Fibroblast of mammary gland (primary cell): ENCODE measurements at places on chromosomes 1 and 21.
A peak's percentile ranks its signal among the peaks of the same experiment; 100 is the strongest.

- DNase-seq = no peak
These were observed 24.4 kb upstream of the GNG4 start for GRCh38 chr1:235673981-235674380.

- DNase-seq = no peak
These were observed 428.1 kb downstream of the PRDM2 start for GRCh38 chr1:14128096-14128495.

GRCh38 chr1:43510621-43511020, 20.1 kb upstream of the PTPRF start:
- no peak for DNase-seq

GRCh38 chr1:52444463-52444862, 40.1 kb downstream of the PRPF38A start:
- DNase-seq = no peak

DNA sequence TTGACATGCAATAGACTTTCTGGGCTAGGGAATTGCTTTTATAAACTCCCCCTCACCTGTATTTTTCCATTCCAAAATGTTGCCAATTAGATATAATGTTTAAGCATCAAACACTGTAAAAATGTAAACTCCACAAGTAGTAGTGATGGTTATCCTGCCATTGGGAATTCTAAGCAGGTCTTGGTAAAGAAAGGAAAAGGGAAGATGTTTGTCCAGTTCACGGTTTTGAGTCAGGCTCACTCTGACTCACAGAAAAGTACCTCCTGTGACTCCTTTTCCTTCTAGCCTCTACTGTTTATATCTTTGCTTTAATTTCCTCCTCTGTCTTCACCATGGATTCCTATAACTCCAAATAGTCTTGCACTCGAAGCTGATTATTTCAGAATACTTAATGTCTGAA, 19.0 kb upstream of the PTPN14 start:
- peak; percentile 82 for DNase-seq

DNA sequence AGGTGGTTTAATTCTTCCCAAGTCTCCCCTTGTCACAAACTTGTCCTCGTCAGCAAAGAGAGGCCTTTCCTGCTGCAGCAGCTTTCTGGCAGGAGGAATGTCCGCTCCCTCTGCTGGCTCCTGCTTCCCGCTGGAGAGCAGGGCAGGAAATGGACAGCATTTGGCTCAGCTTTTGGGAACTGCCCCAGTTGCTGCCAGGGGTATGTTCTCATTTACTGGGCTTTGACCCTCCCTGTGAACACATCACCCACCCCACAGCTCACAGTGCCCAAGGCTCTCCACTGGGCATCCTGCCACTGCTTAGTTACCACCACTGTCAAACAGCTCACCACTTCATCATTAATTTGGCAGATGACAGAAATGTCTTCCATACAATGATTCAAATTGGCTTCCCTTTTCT, 75.4 kb downstream of the MRPL37 start:
- DNase-seq = peak; percentile 72

GRCh38 chr1:39216771-39217170, 12.3 kb downstream of the MACF1 start:
- DNase-seq = no peak

DNA sequence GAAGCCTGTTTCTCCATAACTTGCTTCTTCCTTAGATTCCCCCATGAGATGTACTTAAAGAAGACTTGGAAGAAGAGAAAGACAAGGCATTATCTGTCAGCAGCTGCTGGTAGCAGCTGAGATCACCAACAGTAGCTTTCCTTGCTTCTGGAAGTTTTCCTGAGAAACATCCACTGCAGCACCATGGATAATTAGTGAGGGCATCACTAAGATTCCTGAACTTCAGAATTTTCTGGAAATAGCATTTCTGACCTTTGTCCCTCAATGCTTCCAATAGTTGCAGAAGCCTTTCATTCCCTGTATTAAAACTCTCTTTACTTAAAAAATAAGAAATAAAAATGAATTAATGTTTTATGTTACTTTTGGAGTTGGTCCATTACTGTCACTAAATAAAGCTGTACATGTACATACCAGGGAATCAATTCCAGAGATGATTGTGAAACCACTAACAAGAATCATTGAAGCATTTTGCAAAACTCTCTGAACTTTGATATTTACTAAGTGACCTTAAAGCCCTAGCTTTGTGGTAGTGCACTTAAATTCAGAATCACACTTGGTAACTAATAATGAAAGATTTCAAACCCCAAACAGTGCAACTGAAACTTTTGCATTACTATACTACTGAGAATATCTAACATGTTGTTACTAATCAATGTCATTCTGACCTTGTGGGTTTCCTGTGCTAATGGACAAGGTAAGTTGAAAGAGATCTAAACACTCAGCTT, at the start of gene CFHR4:
TSS of gene CFHR4 (plus strand) at position 538 of the 725 bp plus-strand sequence. CDS start at position 637, 99 bp downstream.
- no peak for DNase-seq

DNA sequence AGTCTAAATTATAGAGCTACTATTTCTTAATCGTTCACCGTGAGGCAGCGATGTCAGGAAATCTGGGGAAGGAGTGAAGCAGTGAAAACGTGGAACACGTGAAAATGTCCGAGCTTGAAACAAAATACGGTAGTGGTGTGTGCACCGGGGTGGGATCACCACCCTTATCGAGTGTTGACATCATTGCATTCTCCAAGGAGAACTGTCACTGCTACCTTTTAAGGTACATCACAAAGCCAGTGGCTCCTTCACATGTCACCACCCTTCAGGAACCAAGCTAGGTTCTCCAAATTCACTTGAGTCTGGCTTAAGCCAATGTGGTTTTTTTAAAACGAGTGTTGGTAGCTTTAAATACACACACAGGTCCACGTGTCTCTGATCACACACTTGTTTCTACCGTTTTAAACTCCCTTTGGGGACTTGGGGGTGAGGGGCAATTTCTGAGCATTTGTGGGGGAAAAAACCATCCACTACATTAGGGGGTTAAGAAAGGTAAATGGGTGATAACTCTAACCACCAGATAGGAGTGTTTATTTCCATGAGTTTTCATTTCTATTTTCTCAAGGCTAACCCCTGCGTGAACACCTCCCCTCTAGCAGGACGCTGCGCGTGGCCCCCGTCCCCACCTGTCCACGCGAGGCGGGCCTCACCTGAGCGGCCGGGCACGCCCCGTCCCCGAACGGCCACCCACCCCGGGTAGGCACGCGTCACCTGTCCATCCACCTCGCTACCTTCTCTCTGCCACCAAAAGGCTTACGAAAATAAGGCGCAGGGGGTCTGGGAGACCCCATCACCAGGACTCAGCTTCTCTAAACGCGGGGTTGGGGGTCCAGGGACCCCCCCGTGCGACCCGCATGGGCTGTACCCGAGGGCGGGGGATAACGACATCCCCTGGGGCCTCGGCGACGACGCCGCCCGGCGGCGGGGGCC, 978 bp downstream of the PRDM15 start:
- peak; percentile 79 for DNase-seq

- DNase-seq = no peak
These were observed 92.8 kb upstream of the DMRTA2 start for GRCh38 chr1:50516056-50516455.

DNA sequence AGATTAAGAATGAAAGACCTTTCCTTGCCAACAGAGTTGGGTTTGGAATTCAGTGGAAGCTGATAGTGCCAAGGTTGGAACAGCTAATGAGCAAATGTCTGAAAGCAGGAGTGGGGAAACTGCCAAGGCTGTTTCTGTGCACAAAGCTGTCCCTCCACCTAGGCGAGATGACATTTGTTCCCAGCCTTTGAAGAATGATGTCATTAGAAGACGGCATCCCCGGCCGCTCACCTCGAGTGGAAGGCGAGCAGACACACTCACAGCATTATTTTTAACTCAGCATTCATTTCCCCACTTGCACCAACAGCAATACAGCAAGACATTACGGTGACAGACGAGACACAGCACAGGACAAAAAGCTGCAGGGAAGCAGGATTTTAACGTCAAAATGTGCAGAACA, 463.9 kb downstream of the PCP4 start:
- no peak for DNase-seq

DNA sequence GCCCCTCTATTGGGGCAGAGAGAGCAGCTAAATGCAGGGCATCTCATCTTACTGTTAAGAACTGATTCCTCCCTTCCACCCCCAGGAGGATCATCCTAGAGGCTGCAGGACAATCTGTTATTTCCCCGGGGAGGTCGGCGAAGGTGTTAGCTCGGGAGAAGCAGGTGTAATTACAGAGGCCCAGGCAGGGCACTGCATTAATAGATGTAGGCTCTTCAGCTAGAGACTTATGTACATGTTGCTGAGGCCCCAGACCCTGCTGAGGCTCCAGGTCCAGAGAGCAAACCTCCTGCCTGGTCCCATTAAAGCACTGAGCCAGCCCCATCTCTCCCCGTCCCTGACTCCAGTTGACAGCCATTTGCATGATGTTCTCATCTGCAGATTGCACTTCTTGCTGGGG, 320.3 kb upstream of the VAMP3 start:
- DNase-seq = no peak

DNA sequence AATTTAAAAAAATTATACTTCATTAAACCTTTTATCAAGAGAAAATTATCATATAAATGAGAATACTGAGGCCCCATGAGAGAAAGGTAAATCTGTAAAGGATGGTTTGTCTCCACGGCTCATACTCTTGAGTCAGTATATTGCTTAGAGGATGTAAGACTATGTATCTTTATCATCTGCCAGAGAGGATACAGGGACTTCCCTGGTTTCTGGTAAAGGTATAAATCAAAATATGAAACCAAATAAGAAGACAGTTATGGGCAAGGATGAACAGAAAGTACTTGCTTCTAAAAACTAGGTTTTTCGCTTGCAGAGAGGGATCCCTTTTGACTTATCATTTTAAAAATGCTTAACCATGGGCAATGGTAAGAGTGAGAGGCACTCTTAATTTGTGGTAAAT, 112.4 kb downstream of the POU2F1 start:
- no peak for DNase-seq
